ENCODE measurements at places on chromosomes 5 and 9.

DNA sequence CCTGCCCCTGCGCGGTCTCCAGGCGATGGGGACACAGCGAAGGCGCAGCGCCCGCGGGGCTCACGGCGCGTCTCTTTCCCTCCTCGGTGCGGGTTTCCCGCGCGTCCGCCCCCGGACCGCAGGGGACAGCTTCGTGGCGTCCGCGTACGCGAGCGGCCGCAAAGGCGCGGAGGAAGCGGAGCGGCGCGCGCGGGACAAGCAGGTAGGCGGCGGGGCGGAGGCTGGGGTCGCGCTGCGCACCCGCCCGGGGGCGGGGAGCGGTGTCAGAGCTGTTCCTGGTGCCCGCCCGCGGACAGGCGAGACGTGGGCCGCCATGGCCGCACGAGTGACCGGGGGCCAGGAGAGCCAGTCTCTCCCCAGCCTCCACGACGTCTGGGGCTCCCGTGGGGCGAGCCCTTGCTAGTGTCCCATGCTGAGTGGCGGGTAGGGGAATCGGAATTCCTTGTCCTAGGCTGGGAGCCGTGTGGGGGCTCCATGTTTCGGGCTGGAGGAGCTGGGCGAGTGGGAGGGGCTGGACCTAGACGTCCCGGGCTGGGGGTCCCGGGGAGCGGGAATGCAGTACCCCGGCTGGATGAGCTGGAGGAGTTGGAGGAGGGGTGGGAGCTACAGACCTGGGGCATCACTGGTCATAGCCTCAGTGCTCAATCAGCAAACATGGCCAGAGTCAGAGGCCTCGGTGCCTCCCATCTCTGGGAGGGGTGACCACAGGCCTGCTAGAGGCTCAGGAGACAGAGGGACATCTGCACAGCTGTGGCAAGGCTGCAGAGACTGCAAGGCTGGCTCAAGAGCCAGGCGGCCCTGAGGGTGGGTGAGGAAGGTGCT is 968 bp downstream of the NKD2 start:
- no peak for DNase-seq

GRCh38 chr9:34715639-34716215 is 5.8 kb upstream of the CCL21 start:
- no peak for DNase-seq

DNA sequence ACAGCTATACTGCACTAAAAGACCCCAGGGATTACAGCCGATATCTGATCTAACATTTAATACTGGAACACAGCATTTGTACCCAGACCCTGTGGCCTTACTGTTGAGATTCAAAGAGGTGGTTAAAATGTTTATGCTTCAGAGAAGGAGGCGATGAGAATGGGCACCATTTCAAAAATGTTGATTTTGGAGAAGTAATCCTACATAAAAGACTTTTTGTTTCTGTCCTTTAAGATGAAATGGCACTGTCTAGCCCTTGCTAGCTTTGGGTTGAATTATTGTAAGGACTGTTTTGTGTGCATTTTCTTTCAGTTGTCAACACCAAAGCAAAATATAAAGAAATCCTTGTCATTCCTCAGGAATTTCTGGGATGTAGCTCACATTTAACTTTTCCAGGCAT is 288.5 kb upstream of the ANKH start:
- DNase-seq, result no peak

GRCh38 chr5:146521403-146522106 is 5.6 kb upstream of the GPR151 start:
- DNase-seq, result no peak

- DNase-seq, result no peak
Observed at GRCh38 chr5:56922922-56923321, 13.5 kb downstream of the SETD9 start.

GRCh38 chr5:117054911-117055310 is 480.3 kb upstream of the SEMA6A start:
- no peak for DNase-seq

DNA sequence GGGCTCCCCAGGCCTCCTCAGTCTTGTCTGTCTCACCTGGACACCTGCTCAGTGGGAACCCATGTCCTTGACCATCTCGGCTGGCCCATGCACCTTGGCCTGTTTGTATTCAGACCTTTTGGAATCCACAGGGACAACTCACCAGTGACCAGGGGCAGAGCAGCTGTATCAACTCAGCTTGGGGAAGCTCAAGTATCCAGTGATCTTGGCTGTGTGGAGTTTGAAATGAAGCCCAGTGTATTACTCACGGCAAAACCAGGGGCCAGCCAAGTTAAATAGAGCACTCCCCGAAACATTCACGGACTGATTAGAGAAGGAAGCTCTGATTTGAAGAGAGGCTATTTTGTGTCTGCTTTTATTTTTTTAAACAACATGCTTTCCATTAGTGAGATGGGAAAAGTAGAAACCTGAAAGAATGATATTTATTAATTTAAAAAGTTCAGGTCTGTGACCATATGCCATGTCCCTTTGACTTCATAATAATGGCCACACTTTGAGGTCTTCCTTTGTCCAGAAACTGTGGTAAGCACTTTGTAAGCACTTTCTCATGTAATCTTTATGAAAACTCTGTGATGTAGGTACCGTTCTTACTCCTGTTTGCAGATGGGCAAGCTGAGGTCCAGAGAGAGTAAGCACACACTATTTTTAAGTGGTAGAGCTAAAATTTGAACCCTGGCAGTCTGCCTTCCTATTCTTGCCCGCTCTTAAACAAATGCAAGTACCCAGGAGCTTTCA is 656.5 kb downstream of the BNC2 start:
- no peak for DNase-seq

- DNase-seq, result no peak
Observed at GRCh38 chr9:96646081-96646991, 8.8 kb downstream of the PRXL2C start.

GRCh38 chr9:124779368-124780059 is 2.6 kb downstream of the OLFML2A start:
- DNase-seq, result no peak

- no peak for DNase-seq
Observed at GRCh38 chr9:95751520-95751790, 124.0 kb upstream of the ERCC6L2 start.

- no peak for DNase-seq
Observed at GRCh38 chr5:172380301-172380986, 73.9 kb downstream of the SH3PXD2B start.

DNA sequence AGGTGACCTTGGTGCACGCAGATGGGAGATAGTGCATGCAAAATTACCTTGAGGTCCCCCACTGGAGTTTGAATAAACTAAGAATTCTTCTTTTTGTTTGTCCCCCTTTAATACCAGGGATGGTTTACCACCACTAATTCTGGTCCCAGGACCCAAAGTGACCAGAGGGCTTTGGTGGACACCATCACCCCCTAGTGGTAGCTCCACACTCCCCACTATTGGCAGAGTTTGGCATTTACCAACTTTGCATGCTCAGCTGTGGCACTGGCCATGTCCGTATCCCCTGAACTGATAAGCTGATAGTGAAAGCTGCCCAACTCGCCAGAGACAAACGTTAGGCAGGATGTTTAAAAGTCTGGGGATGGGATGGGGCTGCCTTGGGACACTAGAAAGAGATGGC is 3.3 kb downstream of the ASTN2 start:
- DNase-seq, result no peak

DNA sequence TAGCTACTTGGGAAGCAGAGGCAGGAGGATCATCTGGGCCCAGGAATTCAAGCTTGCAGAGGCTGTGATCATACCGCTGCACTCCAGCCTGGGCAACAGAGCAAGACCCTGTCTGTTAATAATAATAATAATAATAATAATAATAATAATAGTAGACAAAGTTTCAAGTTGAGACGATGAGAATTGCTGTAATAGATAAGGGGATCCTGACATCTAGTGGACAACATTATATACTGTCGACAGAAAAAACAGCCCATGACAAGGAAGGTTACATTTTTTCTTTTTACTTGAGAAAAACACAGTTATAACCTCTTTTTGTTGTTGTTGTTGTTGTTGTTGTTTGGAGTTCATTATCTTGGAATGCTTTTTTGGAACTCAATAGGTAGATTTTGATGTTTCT is 35.3 kb downstream of the NDFIP1 start:
- no peak for DNase-seq

DNA sequence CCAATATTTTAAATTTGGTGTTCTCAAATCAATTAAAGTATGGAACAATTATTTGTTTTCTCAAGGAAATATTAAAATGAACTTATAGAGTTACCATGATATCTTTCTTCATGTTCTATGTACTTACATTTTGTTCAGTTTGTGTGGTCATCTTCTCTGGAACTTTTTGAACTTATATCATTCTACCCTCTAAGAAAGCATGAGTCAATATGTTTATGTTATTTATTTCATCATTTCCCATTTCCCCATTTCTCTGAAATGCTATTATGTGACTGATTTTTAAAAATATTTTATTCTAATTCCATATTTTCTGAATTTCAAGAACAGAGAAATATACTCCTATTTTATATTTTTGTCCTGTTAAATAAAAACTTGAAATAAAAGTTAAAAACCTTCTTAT is 123.5 kb upstream of the ACOT12 start:
- DNase-seq, result no peak
